Thoracic aorta (tissue), 2 donors: ENCODE measurements at places on chromosomes 16 and 17. TPM values are rescaled to one million over a fixed set of nuclear protein-coding genes. Genes with fewer than 3 reads are reported as not detected.

DNA sequence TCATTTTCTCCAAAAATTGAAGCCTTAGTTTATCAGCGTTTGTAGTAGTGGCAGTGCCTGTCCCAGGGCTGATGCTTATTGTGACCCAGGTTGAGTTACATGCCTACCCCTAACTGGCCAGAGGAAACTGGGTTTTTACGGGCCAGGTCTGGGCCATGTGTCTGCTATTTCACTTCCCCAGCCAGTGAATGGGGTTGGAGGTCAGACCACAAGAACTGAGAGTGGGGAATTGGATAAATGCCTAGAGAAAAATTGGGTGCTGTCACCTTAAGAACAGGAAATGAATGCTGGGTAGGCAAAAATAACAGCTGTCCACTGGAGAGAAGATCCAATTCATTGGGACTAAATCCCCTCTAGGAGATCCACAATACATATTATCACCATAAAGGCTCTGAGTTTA, 5.2 kb downstream of the ADPRM start:
- no peak for DNase-seq
- no peak overlapping the region for H3K4me3 ChIP-seq
- H3K27me3 ChIP-seq: no peaks in the 10 kb centered on the region
- peaks cover 17% of the 10 kb centered on the region for H3K4me1 ChIP-seq
- H3K27ac ChIP-seq: no peak overlapping the region

GRCh38 chr16:62967611-62968010, 931.4 kb upstream of the CDH8 start:
- no peaks in the 10 kb centered on the region for H3K4me1 ChIP-seq
- no peaks in the 10 kb centered on the region for H3K27me3 ChIP-seq
- H3K27ac ChIP-seq: no peak overlapping the region
- H3K36me3 ChIP-seq: no peaks in the 10 kb centered on the region

GRCh38 chr17:73278049-73278464, 16.4 kb upstream of the CPSF4L start:
- H3K4me1 ChIP-seq: peaks cover 29% of the 10 kb centered on the region
- H3K27ac ChIP-seq: peak overlapping the region; percentile 65
- H3K4me3 ChIP-seq: peak overlapping the region; percentile 1
- no peaks in the 10 kb centered on the region for H3K36me3 ChIP-seq
- no peaks in the 10 kb centered on the region for H3K27me3 ChIP-seq

- peaks cover 6% of the 10 kb centered on the region for H3K4me1 ChIP-seq
- no peak for DNase-seq
- no peak within 1 kb of the TSS for H3K4me3 ChIP-seq
- H3K27me3 ChIP-seq: no peaks in the 10 kb centered on the region
These were observed at the start of gene ABCA9 for GRCh38 chr17:69060822-69061221. Gene ABCA9, minus strand, starts transcription at chr17:69060927. Its CDS starts 9,801 bp downstream, at chr17:69051126.

- DNase-seq: no peak
- no peak overlapping the region for H3K4me3 ChIP-seq
- H3K27ac ChIP-seq: no peak overlapping the region
- no peaks in the 10 kb centered on the region for H3K4me1 ChIP-seq
These were observed 15.5 kb downstream of the VPS35 start for GRCh38 chr16:46673320-46674013.

Gene AIPL1
- total RNA-seq: not detected

Gene C16orf96
- total RNA-seq: not detected

DNA sequence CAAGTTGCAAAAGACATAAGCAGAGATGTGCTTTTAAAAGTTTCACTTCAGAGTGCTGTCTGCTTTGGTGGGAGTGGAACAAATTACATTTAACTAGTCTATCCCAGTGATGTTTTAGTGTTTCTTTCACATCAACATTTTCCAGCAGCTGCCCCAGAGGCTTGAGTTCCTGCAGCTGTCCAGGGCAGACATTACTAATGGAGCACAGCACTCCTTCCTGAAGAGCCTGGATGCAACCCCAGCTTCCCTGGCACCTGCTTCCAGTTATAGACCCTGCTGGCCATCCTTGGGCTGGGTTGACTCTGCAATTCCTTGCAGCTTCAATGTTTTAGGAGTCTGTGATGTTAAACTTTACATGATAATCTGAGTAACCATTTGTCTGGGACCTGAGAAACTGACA, 61.4 kb upstream of the PIRT start:
- no peak overlapping the region for H3K4me3 ChIP-seq
- no peak overlapping the region for H3K27ac ChIP-seq
- no peaks in the 10 kb centered on the region for H3K27me3 ChIP-seq
- no peak for DNase-seq
- no peaks in the 10 kb centered on the region for H3K36me3 ChIP-seq

Gene HOXB1
- total RNA-seq: not detected

Gene SLC16A6
- total RNA-seq: 1.2 TPM

Gene HBA2
- 433 TPM for total RNA-seq

- H3K4me1 ChIP-seq: no peaks in the 10 kb centered on the region
- H3K27ac ChIP-seq: no peak overlapping the region
- no peaks in the 10 kb centered on the region for H3K27me3 ChIP-seq
- no peak overlapping the region for H3K4me3 ChIP-seq
- no peak for DNase-seq
- no peaks in the 10 kb centered on the region for H3K36me3 ChIP-seq
These were observed 32.0 kb downstream of the CCDC182 start for GRCh38 chr17:57713140-57713539.

Gene CCDC144A
- total RNA-seq: 36.3 TPM

GRCh38 chr17:40350689-40351358, 13.7 kb downstream of the GJD3 start:
- no peak overlapping the region for H3K27ac ChIP-seq
- H3K36me3 ChIP-seq: peaks cover 23% of the 10 kb centered on the region
- H3K27me3 ChIP-seq: no peaks in the 10 kb centered on the region
- no peak overlapping the region for H3K4me3 ChIP-seq
- H3K4me1 ChIP-seq: peaks cover 34% of the 10 kb centered on the region
- no peak for DNase-seq

Gene PLK1
- 1.2 TPM for total RNA-seq

DNA sequence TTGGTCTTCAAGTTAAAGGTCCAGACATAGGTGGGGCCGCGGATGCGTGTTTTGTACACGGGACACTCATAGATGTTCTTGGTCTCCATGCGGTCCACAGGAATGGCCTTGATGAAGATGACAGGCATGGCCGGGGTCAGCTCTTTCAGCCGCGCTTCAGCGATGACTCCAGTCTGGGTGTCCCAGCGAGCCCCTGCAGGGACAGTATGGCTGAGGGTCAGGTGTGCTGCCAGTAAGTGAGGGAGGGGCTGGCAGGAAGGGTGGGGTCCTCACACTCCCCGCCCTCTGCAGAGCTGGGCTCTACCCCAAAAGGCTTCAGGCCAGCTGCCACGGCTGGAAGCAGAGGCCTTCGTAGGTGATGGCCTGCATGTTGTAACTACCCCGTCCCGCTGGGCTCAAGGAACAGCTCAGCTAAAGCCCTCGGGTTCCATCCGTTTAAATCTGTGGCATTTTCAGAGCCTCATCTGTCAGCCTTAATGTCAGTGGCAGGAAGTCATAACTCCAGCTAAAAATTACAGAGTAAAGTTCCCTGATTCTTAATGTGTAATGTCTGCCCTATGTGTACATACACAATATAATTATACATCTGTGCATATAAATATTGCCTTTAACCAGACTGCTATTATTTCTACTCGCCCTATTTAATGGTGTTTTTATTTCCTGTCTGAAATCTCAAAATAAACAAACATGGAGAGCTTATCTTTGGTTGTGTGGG, 45.7 kb downstream of the PGS1 start:
- H3K27ac ChIP-seq: no peak overlapping the region
- no peak for DNase-seq
- no peaks in the 10 kb centered on the region for H3K4me1 ChIP-seq
- no peak overlapping the region for H3K4me3 ChIP-seq
- no peaks in the 10 kb centered on the region for H3K27me3 ChIP-seq
- peaks cover 40% of the 10 kb centered on the region for H3K36me3 ChIP-seq

DNA sequence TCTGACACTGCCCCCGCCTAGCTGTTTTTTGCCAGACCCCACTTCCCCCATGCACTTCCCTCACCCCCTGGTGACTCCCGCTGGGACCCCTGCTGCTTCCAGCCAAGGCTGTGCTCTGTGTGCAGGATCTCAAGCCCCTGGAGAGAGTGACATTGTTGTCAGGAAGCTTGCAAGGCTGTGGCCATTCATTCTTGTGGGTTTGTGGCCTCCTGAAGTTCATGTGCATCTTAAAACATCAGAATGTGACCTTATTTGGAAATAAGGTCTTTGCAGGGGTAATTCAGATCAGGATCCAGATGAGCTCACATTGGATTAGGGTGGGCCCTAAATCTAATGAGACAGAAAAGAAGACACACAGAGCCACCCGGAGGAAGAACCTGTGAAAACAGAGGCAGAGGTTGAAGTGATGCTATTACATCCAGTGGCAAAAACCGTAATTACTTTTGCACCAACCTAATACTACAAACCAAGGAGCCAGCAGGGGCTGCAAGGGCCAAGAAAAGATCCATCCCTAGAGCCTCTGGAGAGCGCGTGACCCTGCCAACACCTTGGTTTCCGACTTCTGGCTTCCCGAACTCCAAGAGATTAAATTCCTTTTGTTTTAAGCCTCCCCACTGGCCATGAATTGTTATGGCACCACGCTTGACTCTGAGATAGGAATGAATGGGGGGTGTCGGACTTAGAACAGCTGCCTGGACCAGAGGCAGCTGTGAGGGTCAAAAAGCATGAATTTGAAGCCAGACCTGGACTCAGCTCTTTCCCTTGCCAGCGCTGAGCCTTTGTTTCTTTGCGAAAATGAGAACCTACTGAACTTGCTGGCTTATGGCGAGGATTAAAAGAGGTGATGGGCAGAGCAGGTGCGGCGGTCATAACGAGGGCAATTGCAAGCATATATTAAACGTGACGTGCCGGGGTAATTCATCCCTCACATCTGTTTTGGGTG, 75.5 kb downstream of the BMERB1 start:
- no peaks in the 10 kb centered on the region for H3K27me3 ChIP-seq
- peaks cover 15% of the 10 kb centered on the region for H3K4me1 ChIP-seq
- no peak for DNase-seq
- no peaks in the 10 kb centered on the region for H3K36me3 ChIP-seq

Gene ABCA8
- 42.0 TPM for total RNA-seq

- no peak overlapping the region for H3K27ac ChIP-seq
- no peaks in the 10 kb centered on the region for H3K36me3 ChIP-seq
- H3K4me3 ChIP-seq: no peak overlapping the region
These were observed 104.7 kb downstream of the MRM1 start for GRCh38 chr17:36705874-36706731.

DNA sequence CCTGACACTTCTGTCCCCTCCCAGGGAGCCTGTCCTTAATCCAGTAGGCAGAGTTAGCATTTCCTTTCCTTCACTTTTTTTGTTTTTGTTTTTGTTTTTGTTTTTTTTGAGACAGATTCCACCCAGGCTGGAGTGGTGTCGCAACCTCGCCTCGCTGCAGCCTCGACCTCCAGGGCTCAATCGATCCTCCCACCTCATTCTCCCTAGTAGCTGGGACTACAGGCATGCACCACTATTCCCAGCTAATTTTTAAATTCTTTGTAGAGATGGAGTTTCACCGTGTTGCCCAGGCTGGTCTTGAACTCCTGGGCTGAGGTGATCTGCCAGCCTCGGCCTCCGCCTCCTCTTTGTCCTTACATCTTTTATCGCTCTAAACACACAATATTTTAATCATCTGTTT, 4.0 kb downstream of the NHERF1 start:
- H3K4me1 ChIP-seq: peaks cover 14% of the 10 kb centered on the region
- H3K4me3 ChIP-seq: no peak overlapping the region
- no peaks in the 10 kb centered on the region for H3K36me3 ChIP-seq
- DNase-seq: no peak
- no peaks in the 10 kb centered on the region for H3K27me3 ChIP-seq

GRCh38 chr16:84116720-84117493, at the start of gene MBTPS1:
Gene MBTPS1, minus strand, starts transcription at chr16:84116942. Its CDS starts 15,159 bp downstream, at chr16:84101783.
- H3K36me3 ChIP-seq: no peaks in the 10 kb centered on the region
- peaks cover 24% of the 10 kb centered on the region for H3K4me1 ChIP-seq
- peak within 1 kb of the TSS; percentile 85 for H3K27ac ChIP-seq
- peak within 1 kb of the TSS; percentile 90 for H3K4me3 ChIP-seq
- no peaks in the 10 kb centered on the region for H3K27me3 ChIP-seq
- DNase-seq: peak; percentile 85
